Activated CD4-positive, alpha-beta T cell treated with anti-CD3 and anti-CD28 coated beads, Interleukin-2, amount 10 ng/mL, durations not matched to agents 7 days and 5 days (primary cell): ENCODE measurements at places on chromosomes 1 and 21. TPM values are rescaled to one million over a fixed set of nuclear protein-coding genes. Genes with fewer than 3 reads are reported as not detected.

LAPTM5 gene
- 584 TPM for total RNA-seq

- DNase-seq = no peak
Measured at GRCh38 chr1:162972773-162973172, 96.4 kb upstream of the RGS4 start.

- DNase-seq = no peak
Measured at GRCh38 chr21:44764319-44765230, 37.0 kb downstream of the UBE2G2 start.

DNA sequence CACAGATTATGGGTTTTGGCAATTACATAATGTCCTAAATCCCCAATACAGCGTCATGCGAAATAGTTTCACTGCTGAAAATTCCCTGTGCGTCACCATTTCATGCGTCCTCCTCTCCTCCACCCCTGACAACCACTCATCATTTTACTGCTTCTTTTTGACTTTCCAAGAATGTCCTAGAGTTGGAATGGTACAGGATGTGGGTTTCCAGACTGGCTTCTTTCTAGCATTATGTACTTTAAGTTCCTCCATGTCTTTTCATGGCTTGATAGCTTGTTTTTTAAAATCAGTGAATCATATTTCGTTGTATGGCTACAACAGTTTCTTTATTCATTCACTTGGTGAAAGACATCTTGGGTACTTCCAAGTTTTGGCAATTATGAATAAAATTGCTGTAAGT is 7.4 kb downstream of the NBPF3 start:
- DNase-seq = no peak

DNA sequence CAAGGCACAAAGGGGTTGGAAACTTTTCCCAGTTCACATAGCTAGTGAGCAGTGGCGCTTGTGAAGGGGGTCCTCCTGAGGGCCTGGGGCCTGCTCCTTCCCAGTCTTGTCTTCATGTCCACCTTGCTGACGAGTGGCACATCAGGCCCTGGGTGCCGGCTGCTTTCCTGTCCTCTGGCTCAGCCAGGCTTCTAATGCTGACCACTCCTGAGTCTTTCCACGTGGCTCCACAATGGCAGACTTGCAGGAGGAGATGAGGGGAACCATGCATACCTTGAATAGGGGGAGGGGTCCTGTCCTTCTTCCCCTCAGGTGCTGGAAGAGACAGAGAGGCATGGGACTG is 38.7 kb downstream of the MAPKAPK2 start:
- DNase-seq = no peak

DNA sequence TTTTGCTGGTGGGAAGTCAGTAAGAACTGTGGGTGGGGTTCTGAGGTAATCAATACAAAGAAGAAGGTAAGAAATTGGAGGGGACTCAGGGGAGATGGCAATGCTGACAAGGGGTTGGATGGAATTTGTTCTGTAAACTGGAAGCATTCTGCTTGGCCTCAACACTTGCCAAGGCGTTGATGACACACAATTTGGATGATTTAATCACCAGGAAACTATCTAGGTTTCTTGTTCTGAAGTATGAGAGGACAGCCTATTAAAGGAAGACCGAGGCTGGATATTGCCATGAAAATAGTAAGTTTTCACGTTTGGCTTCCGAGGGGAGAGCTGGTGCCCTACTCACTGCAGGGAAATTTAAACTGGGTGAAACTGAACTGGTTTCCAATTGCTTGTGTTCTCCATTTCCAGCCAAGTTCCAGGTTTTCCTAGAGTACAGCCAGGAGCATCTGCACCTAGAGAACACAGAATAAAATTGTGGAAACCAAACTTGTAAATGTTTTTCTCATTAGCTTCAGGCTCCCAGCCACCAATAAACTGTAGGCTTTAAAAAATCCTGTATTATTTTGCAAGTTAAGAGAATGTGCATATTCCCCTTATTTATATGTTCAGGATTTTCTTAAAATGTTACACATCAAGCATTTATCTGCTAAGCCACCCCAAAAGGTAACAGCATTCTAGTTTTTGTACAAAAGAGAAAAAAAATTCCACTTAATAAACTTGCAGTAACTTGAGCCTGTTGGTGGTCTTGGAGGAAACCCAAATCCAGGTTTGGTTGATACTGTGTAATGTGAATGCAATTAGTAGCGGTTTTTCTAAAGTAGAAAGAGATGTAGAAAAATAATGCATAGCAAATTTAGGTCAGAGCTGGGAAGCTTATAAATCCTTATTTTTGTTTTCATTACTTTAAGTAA is 53.8 kb downstream of the ROR1 start:
- DNase-seq = no peak
